ENCODE measurements at places on chromosomes 11 and 22.

- no peak for DNase-seq
Observed at GRCh38 chr11:63537293-63538101, 889 bp downstream of the PLAAT4 start.

GRCh38 chr22:33893512-33893911 is 26.8 kb downstream of the LARGE1 start:
- DNase-seq, result no peak

DNA sequence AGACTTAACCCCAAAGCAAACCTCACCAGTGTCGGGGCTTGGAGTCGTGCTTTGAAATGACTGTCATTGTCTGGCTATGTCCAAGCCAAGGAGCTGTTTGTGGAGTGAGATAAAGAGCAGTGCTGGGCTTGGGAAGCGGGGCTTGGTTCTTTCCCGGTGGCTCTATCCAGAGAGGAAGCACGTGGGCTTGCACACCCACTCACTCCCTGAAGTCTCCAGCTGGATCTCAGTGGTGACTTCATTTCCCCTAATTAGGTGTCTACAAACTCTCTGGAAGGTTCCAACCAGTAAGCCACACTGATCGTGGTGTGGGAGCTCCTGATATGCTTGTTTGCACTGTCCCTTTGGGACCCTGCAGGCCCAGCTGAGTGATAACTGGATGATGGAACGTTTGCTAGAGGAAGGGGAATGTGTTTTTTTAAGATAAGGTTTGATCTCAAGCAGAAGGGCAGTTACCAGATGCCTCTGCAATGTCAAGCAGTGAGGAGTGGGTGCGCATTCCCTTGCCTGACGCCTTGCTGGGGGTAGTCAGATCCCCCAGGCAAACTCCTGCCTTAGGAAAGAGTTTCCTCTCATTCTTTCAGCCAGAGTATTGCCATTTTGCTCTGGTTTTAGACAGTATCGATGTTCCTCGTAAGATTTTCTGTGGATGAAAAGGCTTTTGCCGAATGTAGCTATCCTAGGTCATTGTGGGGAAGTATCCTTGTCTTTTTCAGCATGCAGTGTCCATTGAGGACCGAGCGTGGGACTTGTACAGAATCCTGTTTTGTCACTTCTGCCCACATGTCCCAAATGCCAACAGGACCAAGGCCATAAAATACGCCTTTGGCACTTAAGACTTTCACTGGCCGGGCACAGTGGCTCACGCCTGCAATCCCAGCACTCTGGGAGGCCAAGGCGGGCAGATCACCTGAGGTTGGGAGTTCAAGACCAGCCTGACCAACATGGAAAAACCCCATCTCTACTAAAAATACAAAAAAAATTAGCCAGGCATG is 90.9 kb downstream of the MICAL2 start:
- peak; percentile 71 for DNase-seq

- peak; percentile 95 for DNase-seq
Observed at GRCh38 chr11:71787098-71787823, 45.7 kb upstream of the DEFB108B start.

- no peak for DNase-seq
Observed at GRCh38 chr11:114846416-114846791, 168.1 kb downstream of the NXPE2 start.
